Activated T-cell treated with anti-CD3 and anti-CD28 coated beads, Interleukin-2, amount 50 U/mL, for 72 hours (primary cell): ENCODE measurements at places on chromosomes 6 and 20. TPM values are rescaled to one million over a fixed set of nuclear protein-coding genes. Genes with fewer than 3 reads are reported as not detected.

Gene OLIG3
- 0.35 TPM for total RNA-seq

Gene SLC26A8
- total RNA-seq: 0.44 TPM

Gene SRSF12
- 0.46 TPM for total RNA-seq

Gene GHRH
- not detected for total RNA-seq

Gene C20orf204
- 28.6 TPM for total RNA-seq

Gene DZANK1
- 3.1 TPM for total RNA-seq

DNA sequence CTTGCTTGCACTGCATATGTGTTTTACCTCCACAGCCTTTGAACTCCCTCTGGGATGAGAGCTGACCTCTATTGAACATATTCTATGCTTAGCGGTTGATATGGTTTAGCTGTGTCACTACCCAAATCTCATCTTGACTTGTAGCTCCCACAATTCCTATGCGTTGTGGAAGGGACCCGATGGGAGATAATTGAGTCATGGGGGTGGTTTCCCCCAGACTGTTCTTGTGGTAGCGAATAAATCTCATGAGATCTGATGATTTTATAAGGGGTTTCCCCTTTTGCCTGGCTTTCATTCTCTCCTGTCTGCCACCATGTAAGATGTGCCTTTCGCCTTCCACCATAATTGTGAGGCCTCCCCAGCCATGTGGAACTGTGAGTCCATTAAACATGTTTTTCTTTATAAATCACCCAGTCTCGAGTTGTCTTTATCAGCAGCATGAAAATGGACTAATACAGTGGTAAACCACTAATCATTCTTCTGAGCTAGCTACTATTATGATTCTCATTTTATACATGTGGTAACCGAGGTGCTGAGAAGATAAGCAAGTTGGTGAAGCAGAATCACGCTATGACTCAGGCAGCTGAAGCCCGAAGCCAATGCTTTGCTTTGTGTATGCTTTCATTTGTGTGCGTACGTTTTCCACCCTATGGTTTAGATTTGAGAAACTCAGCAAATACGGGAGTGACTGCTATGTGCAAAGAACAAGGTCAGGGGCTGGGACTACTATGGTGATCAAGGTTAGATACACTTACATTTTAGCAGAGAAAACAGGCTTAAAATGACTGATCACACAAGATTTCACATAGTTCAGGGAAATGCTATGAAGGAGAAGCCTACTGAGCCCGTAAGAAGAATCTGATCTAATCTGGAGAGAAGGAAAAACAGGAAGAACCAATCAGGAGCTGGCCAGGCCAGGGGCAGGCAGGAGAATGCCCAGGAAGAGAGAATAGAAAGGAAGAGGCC lies 363.5 kb downstream of the ESR1 start:
- H3K27ac ChIP-seq: peak overlapping the region; percentile 97
- no peaks in the 10 kb centered on the region for H3K27me3 ChIP-seq
- H3K4me1 ChIP-seq: peaks cover 30% of the 10 kb centered on the region

DNA sequence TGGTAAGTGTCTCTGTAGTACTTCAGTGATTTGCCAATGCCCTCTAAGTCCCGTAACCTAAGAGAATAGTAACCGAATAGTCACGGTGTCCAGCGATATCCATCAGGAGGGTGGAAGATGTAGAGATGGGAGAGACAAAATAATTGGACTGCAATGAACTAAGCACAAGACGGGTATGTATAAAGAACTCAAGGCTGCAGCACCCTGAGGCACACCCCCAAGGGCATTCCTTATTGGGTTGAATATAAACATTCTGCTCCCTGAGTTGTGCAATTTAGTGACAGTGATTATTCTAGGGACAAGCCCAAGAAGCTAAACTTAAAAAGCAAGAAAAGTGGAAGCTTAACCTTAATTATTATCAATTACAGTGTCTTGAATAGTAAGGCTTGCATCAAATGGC lies 14.6 kb downstream of the DST start:
- H3K4me3 ChIP-seq: no peak overlapping the region
- DNase-seq: no peak
- no peaks in the 10 kb centered on the region for H3K4me1 ChIP-seq
- no peak overlapping the region for H3K27ac ChIP-seq
- no peaks in the 10 kb centered on the region for H3K36me3 ChIP-seq

DNA sequence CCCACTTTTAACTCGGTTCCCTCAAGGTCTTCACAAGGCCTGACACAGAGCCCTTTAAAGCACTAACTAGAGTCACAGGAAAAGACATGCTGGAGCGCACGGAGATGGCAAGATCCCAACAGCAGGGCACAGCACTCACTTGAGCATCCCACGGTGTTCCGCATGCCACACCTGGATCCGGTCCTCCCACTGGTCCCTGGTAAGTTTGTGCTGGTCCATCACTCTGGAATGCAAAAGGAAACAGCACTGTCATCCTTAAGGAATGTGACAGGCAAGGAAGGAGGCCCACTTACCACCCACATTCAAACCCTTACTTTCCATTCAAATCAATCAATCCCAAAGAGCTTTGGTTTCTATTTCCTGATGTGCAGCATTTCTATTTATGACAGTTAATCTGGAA lies 34.7 kb downstream of the EZR start:
- H3K36me3 ChIP-seq: peaks cover 59% of the 10 kb centered on the region
- H3K27me3 ChIP-seq: no peaks in the 10 kb centered on the region
- H3K27ac ChIP-seq: peak overlapping the region; percentile 8

DNA sequence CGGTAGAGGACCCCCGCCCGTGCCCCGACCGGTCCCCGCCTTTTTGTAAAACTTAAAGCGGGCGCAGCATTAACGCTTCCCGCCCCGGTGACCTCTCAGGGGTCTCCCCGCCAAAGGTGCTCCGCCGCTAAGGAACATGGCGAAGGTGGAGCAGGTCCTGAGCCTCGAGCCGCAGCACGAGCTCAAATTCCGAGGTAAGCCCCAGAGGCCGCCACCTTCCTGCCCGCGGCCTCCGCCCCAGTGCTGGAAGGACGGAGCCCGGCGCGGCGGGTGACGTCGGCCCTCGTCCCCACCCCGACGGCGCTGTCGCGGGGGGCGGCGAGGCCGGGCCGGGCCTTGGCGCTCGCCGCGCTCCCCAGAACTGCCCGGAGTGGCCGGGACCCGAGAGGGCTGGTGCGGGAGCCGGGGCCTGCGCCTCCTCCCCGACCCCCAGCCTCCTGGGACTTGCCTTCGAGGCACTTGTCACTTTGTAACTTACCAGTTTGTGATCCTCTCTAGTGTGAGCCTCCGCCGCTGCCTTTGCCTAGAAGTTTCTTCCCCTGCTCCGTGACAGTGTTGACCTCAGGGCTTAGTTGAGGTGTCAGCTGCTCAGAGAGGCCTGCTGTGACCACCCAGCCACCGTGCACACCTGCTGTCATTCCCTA lies 417 bp downstream of the VAPB start:
- DNase-seq: peak; percentile 46
- peak overlapping the region; percentile 99 for H3K4me3 ChIP-seq
- H3K27ac ChIP-seq: peak overlapping the region; percentile 86
- peaks cover 24% of the 10 kb centered on the region for H3K36me3 ChIP-seq

DNA sequence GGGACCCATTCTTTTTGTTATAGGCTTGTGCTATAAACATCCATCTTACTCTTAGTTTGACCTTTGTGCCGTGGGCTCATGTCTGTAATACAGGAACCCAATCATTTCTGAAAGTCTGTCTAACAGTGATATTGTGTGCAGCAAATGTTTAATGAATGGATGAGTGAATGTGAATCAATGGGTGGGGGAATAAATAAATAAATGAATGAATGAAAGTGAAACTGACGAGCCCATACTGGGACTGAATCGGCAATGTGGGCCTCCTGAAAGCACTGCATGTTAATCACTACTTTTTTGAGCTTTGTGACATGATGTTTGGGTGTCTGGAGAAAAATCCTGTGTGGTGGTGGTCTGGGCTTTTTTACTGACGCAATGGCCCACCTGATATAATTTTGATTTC lies 175.0 kb downstream of the GMPR start:
- no peaks in the 10 kb centered on the region for H3K36me3 ChIP-seq
- no peaks in the 10 kb centered on the region for H3K27me3 ChIP-seq
- H3K4me3 ChIP-seq: peak overlapping the region; percentile 60
- DNase-seq: peak; percentile 33

DNA sequence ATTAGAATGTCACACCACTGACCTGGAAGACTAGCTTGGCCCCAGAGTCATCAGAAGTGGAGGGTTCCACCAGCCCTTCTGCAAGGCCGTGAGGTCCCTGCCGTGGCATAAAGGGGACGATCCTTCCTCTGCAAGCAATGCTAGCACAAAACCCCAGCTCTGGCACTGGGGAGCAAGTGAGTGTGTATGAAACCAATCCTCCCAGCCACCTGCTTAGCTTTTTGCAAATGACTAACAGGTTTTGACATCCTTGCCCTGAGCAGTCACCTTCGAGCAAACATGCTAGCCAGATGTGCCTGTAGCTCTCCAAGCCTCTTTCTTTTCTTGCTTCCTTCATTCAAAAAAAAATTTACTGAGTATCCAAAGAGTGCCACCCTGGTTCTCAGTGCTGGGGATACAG lies 8.6 kb downstream of the SULF2 start:
- H3K27ac ChIP-seq: no peak overlapping the region
- H3K4me1 ChIP-seq: no peaks in the 10 kb centered on the region
- H3K4me3 ChIP-seq: no peak overlapping the region
- H3K36me3 ChIP-seq: no peaks in the 10 kb centered on the region
- H3K27me3 ChIP-seq: no peaks in the 10 kb centered on the region

DNA sequence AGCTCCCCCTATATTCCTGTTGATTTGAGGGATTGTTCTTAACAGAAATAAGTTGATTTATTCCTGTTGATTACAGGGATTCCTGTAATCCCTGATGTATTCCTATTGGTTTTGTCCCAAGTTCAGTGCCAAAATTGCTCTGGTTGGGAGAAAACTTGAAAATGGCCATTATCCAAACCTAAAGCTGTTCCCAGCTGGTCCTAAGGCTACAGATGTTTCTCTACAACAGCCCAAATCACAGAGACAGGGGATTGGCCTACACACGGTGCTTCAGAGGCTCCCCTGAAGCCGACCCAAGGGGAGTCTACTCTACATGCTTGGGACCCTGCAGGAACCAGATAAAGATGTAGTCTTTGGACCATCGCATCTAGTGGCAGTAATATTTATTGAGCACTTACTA lies 99.0 kb upstream of the AKAP12 start:
- no peaks in the 10 kb centered on the region for H3K4me1 ChIP-seq
- H3K27ac ChIP-seq: no peak overlapping the region
- no peaks in the 10 kb centered on the region for H3K36me3 ChIP-seq
- DNase-seq: no peak
- peaks cover 12% of the 10 kb centered on the region for H3K27me3 ChIP-seq

DNA sequence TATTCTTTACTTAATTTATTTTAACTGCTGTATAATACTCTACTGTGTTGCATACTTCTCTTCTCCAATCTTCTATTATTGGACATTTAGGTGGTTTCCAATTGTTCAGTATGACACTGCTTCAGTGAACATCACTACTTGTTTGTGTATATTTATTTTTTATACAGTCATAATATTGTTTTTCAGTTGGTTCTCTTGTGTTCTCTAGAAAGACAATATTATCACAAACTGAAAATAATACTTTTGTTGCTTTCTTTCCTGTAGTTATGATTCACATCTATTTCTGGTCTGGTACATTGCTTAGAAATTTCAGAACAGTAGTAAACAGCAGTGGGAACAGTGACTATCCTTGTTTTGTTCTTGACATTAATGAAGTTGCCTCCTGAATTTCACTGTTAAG lies 62.8 kb upstream of the GTSF1L start:
- H3K36me3 ChIP-seq: peaks cover 11% of the 10 kb centered on the region
- H3K4me3 ChIP-seq: no peak overlapping the region
- H3K4me1 ChIP-seq: peaks cover 12% of the 10 kb centered on the region
- DNase-seq: no peak
- peak overlapping the region; percentile 35 for H3K27ac ChIP-seq
- peaks cover 21% of the 10 kb centered on the region for H3K27me3 ChIP-seq

DNA sequence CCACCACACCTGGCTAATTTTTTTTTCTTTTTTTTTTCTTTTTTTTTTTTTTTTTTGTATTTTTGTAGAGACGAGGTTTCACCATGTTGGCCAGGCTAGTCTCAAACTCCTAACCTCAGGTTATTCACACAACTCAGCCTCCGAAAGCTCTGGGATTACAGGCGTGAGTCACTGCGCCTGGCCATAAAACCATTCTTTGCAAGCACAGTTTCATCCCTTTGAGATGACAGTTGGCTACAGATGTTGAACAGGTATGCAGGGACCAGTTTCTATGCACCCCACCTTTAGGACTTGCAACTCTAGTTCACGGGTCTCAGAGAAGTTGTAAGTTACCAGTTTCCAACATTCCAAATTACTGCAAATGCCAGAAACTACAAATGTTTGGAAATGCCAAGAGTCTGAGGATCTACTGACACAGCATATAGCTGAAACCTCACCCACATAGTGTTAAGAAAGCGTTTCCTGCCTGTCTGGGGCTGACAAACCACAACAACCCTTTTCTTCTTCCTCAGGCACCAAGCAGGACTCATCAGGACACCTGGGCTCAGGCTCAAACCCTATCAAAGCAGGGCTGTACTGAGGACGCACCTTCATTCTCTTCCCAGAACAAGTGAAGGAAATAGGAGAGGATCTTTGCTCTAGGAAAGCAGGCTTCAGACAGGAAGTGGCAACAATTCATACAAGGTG lies 22.9 kb downstream of the ARHGAP18 start:
- H3K4me3 ChIP-seq: peak overlapping the region; percentile 54
- no peaks in the 10 kb centered on the region for H3K36me3 ChIP-seq
- no peaks in the 10 kb centered on the region for H3K27me3 ChIP-seq
- peaks cover 56% of the 10 kb centered on the region for H3K4me1 ChIP-seq

DNA sequence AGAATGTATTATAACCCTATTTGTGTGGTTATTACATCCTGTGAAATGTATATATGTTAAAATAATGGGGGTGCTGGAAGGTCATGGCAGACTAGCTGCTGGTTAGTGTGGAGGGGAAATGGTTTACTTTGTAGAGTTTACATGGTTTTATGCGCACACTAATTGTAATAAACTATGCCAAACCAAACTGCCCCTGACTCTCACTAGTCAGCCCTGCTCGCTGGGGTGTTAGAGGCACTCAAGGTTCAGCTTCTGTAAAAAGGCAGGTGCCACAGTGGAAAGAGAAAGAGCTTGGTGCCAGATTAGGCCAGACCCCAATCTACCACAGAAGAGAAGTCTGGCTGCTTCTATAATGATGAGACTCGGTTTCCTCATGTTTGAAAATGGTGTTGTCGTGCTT lies 52.7 kb downstream of the GOPC start:
- H3K36me3 ChIP-seq: no peaks in the 10 kb centered on the region
- DNase-seq: no peak
- peaks cover 17% of the 10 kb centered on the region for H3K27me3 ChIP-seq
- H3K27ac ChIP-seq: peak overlapping the region; percentile 87

GRCh38 chr6:169800668-169801395 lies 49.4 kb downstream of the ERMARD start:
- no peaks in the 10 kb centered on the region for H3K36me3 ChIP-seq
- H3K4me1 ChIP-seq: peaks cover 30% of the 10 kb centered on the region
- H3K27me3 ChIP-seq: peaks cover 42% of the 10 kb centered on the region
- no peak overlapping the region for H3K4me3 ChIP-seq
- no peak for DNase-seq
- no peak overlapping the region for H3K27ac ChIP-seq
